ENCODE measurements at places on chromosomes 6 and 20.
A peak's percentile ranks its signal among the peaks of the same experiment; 100 is the strongest.

DNA sequence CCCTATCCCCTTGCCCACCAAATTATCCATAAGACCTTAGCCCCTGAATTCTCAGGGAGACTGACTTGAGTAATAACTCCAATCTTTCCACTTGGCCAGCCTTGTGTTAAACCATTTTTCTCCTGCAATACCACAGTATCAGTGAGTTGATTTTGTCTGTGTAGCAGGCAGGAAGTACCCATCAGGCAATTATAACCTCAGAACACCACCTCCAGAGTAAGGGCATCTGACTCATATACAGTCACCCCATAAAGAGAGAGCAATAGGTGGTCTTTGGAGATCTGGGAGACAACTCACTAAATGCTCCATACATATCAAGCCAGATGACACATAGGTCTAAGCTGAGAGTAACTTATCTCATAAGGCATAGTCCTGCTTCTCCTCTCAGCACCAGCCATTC, 83.7 kb downstream of the FILIP1 start:
- DNase-seq = no peak

DNA sequence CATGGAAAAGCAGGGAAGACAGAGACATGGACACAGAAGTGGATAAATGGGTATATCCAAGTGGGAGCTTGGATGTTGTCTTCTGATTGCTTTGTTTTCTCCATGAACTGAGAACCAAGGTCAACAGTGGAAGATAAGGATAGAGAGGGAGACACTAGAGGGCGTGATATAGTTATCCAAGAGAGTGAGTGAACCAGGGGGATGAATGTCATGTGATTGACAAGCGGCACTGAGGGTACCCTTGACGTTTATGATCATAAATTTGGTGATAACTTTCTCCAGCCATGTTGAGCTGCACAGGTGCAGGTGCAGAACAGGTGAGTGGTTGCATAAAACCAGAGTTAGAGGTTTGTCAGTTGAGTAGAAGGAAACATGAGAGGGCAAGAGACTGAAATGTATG, 20.7 kb downstream of the EBF4 start:
- DNase-seq = no peak

- DNase-seq = no peak
These were observed 79.2 kb upstream of the MAP3K4 start for GRCh38 chr6:160912411-160912810.

DNA sequence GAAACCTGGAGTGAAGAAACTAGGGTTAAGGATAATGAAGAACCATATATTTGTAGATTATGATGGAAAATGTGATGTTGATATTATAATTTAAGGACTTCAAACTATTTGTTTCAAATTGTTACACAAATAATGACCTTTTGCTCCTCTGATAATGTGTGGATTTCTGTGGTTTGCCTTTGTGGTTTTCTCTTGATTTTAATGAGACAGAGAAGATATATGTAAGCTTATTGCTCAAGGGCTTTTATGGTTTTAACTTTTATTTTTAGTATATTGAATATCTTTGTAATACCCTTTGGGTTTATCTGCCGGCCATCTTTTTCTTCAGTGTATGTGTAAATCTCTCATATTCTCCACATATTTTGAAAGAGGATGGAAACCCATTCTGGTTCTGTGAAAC, 362.3 kb downstream of the RIMS1 start:
- no peak for DNase-seq

- DNase-seq = no peak
These were observed 31.6 kb downstream of the GJA10 start for GRCh38 chr6:89925826-89926225.

- DNase-seq = peak; percentile 42
These were observed 280.7 kb upstream of the CITED2 start for GRCh38 chr6:139654888-139655782.

GRCh38 chr6:128327890-128328289, 192.5 kb downstream of the PTPRK start:
- peak; percentile 3 for DNase-seq

DNA sequence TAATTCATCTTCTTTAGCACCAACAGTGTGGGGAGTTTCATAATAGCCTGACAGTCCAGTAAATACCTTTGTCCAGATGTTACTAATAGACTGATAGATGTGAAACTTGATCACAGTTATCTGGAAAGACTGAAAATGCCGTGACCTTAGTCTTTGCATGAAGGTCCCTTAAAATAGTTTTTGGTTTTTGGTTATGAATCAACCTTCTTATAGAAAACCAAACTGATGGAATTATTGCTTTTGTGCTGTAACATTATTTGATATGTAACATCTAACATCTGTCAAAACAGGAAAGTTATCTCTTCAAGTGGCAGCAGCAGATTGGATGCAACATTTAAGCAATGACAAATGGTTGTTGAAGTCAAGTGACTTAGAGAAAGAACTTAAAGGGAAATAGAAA, 190.4 kb downstream of the DOK5 start:
- no peak for DNase-seq

DNA sequence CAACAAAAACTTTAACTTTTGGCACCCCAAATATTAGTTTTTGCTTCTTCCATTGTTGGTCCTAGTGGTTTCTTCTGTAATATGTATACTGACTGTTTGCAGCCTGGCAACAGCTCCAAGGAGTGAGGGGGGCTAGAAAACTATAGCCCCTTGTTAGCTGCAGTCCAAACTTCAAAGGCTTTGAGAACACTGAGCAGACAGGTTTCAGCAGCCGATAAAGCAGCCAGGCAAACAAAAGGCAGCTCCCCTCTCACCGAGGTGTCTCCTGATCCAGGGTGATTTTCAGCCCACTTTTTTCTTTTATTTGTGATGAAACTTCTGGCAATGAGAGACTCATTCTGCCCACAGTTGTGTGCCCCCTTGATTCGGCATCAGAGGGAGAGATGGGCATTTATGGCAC, 80.7 kb downstream of the OLIG3 start:
- no peak for DNase-seq

GRCh38 chr6:3749977-3750316, 1.6 kb downstream of the PXDC1 start:
- no peak for DNase-seq

GRCh38 chr6:141309295-141309694, 823.4 kb upstream of the GJE1 start:
- no peak for DNase-seq

- DNase-seq = no peak
These were observed 28.6 kb upstream of the GTSF1L start for GRCh38 chr20:43755390-43755789.

DNA sequence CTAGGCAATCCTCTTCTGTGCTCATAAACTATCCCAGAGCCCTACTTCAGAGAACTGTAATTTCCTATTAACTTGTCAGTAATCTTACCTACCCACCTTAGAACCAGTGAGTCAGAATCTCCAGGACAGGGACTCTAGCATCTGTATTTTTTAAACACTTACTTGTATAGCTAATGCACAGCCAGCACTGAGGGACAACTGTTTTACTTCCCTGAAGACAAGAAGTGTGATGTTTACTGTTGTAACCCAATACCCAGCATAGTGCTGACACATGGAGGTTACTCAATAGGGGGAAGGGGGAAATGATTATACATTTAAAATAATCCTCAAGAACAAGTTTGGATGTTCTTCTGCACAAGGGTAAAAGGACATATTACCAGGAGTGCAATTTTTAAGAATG, 130.8 kb downstream of the BTBD9 start:
- DNase-seq = no peak

- no peak for DNase-seq
These were observed 997.4 kb downstream of the HACE1 start for GRCh38 chr6:103862297-103862696.

DNA sequence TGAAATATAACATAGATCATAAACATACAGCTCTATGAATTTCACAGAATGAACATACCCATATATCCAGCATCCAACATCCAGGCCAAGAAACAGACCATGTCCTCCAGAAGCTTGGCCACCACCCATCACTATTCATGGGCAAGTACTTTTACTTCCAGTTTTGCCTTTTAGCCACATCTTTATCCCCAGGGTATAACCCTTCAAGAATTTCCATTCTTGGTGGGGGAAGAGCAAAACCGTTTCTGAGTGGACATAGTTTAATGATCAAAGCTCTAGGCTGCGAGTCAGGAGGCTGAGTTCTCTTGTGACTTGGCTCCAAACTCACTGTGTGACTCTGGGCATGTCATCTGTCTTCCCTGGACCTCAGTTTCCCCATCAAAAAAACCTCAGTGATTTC, 78.3 kb downstream of the STK35 start:
- no peak for DNase-seq

DNA sequence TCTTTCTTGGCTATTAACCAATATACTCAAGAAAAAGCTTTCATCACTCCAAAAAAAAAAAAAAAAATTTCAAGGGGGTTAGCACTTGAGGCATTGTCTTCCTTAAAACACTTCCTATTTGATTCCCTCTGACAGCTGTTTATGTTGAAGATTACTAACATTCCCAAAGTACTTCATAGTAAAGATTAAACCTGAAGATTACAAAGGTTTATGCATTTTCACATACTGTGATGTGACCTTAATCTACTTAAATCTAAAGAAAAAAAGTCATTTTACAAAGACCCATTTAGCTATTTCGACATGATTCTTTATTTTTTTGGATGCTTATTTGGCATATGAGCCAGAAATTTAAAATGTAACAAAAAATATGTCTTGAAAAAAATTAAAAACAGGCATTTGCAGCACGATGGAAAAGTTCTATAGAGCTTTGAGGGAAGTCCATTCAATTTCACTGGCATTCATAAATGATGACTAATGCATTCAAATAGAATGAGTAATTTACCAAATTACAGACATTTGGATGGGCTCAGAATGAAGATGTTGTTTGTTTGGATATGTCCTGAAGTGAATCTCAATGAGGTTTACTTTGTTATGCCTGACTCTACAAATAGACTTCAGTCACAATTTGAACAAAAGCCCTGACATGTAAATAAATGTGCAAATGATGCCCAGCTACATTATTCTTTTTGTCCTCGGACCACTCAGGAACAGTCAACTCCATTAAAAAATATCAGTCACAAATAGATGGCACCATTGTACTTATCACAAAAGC, 674.6 kb upstream of the MARCKS start:
- no peak for DNase-seq

GRCh38 chr6:35185302-35185681, 28.5 kb upstream of the SCUBE3 start:
- no peak for DNase-seq

DNA sequence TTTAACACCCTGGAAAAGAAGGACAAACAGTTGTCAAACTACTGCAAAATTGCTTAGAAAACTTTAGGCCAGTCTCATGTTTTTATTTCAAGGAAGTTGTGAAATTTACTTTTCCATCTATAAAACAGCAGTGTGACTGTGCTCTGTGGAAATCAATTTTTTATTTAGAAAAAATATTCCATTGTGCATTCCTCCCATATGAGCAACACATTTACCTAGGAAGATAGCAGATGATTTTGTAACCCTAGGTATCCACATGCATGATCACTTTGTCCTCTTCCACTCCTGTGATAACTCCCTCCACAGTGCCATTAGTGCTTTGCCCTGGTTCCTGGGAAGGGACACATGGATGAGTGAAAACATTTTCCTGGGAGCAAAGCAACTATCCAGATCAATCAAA, 70.0 kb upstream of the SHLD1 start:
- DNase-seq = no peak

DNA sequence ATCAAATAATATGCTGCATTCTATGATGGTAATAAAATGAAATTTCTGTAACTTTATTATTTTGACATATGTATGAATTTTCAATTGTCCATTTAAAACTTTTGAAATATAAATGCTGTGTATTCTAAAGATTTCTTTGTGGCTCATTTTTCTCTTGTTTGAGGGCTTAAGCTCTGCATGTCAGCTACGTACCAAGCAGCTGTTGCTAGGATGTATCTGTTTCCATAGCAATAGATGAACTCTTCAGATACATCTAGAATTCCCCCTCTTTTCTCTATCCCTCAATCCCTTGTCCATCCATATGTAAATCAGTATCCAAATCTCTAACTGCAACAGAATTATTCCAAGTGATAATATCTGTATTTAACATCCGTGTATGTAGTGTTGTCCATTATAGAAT, 76.5 kb upstream of the OPRM1 start:
- no peak for DNase-seq

DNA sequence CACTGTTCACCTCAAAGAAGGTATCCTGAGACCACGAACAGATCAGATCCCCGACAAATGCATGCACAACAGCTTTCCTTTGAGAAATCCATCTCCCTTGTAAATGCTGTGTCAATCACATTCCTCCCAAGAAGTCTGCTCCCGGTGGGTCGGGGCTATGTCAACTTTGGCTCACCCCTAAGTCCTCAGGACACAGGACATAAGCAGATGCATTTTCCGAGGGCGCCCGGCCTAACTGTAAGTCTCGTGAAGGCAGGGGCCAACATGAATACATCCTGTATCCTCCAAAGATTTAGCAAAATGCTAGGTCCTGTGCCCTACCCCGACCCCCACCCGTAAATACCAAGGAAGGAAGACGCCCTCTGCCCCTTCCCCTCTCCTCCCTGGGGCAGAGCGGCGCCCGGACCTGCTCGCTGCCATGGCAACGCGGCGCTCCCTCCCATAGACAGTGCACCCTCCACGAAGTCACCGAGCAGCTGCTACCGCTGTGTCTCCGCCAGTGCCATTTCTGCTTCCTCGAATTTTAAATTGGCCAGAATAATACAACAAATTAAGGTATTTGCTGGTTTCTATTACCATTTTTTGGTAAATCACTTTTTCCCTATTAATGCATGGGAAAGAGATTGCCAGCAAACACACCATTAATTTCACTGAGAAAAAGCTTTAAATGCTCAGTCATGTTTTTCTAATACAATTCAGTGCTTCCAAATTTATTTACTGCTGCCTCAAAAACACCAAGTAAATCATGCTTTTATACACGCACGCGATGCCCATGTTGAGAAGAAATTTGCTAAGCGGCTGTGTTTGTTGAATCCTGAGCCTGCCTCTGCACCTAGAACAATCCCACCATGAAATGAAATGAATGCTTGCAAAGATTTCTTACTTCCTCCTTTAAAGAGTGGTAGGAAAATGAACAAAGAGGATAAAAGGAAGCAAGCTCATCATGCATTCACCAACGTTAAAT, 100.6 kb downstream of the PCSK2 start:
- DNase-seq = no peak

- no peak for DNase-seq
These were observed 42.9 kb downstream of the HDGFL1 start for GRCh38 chr6:22612236-22612635.

GRCh38 chr6:68235326-68235784, 399.7 kb upstream of the ADGRB3 start:
- no peak for DNase-seq

GRCh38 chr20:1953621-1954020, 40.2 kb downstream of the PDYN start:
- no peak for DNase-seq

- no peak for DNase-seq
These were observed 168.3 kb upstream of the THEMIS start for GRCh38 chr6:128069188-128069587.
